ENCODE measurements at places on chromosomes 2 and 18.

DNA sequence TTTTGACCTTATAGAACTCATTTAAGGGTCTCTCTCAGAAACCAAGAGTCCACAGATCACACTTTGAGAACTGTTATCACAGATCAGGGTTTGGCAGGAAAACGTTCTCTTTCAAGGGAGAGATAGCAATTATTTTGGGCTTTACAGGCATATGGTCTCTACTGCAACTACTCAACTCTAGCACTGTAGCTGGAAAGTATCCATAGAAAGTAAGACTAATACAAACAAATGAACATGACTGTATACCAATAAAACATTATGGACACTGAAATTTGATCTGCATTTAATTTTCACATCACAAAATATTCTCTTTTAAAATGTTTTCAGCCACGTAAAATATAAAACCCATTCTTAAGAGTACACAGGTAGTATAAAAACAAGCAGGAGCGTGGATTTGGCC, 100.5 kb downstream of the TRIP12 start:
- DNase-seq = no peak

DNA sequence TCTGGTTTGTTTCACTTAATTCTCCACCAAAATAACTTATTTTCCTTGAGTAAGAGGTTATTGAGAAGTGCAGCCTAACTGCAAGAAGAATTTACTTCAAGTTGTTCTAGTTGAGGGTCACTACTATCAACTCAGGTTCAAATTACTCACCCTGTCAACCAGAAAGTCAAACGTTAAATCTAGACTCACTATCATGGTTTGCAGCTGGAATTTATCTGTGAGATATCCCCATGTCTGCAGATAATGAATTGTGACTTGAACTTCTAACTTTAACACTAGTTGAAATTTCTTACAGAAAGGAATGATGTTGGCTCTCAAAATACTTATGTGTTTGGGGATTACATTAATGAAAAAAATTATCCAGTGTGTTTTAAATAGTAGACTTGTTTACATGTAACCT, 1145.7 kb upstream of the NXPH2 start:
- no peak for DNase-seq

- DNase-seq = no peak
These were observed 40.4 kb downstream of the CLIP4 start for GRCh38 chr2:29155578-29155977.

DNA sequence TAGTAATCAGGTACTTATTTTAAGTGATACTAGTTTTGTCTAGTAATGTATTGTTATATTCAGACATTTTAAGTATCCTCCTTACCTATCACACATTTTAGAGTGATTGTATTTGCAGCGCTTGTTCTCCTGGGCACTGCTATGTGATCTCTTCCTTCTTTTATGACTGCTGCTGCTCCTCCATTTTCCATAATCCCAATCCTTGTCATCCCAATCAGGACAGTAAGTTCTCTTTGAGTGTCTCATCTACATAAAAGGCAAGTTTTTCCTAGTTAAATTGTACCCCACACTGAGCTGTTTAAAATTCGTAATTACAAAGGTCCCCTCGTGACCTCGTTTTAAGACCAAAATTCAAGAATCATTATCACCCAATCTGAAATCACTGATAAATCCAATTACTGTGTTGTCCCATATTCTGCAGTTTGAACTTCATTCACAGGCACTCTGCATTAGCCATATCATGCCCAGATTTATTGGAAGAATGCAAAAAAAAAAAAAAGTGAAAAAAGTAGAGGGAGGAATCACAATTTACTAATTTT, 2.8 kb downstream of the CLK1 start:
- no peak for DNase-seq

DNA sequence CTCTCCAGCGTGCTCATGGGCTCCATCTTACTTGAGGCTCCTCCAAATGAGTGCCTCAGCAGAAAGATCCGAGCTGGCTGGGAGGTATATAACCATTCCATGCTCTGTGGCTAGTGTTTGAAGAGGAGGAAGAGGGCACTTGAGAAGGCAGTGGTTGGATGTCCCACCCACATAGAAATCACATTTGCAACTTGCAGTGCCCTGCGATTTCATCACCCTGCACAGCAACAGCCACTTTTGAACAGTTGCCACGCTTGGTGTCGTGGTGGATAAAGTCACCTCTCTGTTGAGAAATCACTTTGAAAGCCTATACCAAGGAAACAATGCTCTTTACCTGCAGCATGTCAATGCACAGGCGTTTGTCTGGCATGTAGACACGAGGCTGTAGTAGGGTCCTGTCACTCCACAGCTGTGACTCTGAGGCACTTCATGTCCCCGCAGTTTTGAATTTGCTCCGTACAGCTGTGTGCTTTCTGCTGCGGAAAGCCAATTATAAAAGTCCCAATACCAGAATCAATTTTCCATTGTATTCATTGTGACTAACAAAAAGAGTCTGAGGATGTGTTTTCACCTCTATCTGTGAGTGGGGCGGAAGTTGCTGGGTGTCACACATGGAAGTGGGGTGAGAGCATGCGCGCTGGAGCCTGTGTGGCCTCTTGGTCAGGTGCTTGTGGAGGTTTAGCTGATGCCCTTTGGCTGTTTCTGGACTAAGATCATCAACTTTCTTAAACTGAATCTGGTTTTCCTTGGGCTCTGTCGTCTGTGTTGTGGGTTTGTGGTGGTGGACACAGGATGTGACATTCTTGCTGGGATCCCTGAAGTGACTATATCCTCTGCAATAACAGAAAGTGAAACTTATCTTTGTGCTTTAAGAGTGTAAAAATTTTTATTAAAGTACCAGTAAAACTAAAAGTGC, 2.8 kb downstream of the CNDP2 start:
- DNase-seq = peak; percentile 49

DNA sequence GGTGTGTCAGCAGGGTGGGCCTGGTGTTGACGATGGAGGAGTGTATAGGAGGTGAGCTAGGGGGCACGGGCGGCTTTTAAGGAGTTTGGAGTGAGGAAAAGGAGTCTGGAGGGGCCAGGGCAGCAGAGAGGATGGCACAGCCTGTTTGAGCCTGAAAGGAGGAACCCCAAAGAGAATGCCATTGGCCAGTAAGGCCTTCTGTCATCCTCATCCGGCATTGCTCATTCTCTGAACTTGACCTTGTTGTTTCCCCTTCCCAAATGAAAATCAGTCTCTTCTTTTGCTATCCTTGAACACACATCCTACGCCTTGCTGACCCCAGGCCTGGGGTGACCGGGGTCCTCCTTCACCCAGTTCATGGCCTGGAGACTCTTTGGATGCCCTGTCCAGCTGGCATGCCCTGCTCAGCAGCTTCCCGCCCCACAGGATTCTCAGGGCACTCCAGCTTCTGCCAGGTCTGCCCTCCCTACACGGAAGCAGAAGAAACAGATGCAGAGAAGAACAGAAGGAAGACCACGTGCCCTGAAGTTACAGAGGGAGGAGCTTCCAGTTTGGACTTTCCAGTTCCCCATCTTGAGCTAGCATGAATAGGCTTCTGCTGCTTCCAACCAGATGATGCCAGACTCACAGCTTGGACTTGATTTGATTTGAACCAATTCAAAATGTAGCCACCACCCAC, 20.5 kb upstream of the KIF3C start:
- DNase-seq = no peak

GRCh38 chr18:63099091-63099840, 220.3 kb downstream of the BCL2 start:
- no peak for DNase-seq

GRCh38 chr2:188481474-188481873, 189.8 kb downstream of the GULP1 start:
- no peak for DNase-seq

GRCh38 chr2:59584958-59585357, 968.5 kb downstream of the BCL11A start:
- no peak for DNase-seq

DNA sequence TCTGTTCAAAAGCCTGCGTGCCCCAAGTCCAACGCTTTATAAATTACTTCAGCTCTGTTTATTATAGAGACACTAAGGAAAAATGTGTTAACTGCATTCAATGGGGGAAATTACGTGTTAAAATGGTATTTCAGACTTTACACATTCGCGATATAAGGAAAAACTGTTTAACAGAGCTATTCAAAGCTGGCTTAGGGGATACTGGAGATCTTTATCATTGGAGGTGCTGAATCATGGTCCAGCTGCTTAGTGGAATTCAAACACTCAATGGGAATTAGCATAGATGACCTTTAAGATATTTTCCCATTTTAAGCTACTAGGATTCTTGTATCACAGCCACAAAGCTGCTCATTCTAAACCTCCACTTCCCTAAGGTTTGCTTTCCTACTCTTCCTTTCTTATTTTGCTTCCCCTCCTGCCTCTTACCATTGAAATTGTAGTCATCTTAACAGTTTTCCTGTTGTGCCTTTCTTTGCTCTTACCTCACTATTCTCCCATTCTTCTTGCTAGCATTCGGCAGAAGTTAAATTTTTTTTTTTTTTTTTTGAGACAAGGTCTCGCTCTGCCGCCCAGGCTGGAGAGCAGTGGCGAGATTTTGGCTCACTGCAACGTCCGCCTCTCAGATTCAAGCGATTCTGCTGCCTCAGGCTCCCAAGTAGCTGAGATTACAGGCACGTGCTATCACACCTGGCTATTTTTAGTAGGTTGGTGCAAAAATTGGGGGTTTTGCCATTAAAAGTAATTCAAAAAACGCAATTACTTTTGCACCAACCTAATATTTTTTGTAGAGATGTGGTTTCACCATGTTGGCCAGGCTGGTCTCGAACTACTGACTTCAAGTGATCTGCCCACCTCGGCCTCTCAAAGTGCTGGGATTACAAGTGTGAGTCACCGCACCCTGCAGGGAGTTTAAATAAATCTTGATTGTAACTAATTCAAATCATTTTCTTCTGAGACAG, 6.5 kb downstream of the SULT6B1 start:
- DNase-seq = no peak

- DNase-seq = no peak
These were observed 401.4 kb downstream of the ALK start for GRCh38 chr2:29520001-29520400.

GRCh38 chr2:164055623-164056022, 319.8 kb upstream of the FIGN start:
- no peak for DNase-seq

GRCh38 chr2:234134496-234134895, 84.0 kb downstream of the SPP2 start:
- DNase-seq = no peak

DNA sequence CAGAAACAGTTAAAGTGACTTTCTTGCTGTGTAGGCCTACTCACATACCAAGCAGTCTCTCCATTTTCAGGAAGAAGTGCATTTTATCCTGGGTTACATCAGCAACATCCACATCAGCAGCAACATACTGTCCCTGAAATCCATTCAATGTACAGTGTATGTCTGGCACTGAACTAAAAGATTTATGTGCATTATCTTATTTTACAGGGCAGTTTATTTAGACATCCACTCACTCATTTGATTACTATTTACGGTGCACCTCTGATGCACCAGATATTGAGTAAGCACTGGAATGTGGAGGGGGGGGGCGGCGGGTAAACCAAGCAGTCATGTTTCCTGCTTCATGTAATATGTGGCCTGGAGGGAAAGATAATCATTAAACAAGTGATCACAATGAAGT, 1128.2 kb downstream of the BCL11A start:
- no peak for DNase-seq

GRCh38 chr18:73841661-73842060, 306.0 kb downstream of the FBXO15 start:
- DNase-seq = no peak

All from stimulated activated CD8-positive, alpha-beta memory T cell treated with anti-CD3 and anti-CD28 coated beads, Interleukin-15, amount 100 ng/mL, for 24 hours (primary cell).